ENCODE measurements at places on chromosomes 2 and 18. TPM values are rescaled to one million over a fixed set of nuclear protein-coding genes. Genes with fewer than 3 reads are reported as not detected.

Gene SH3YL1
- polyA plus RNA-seq: 119 TPM

Gene EML6
- polyA plus RNA-seq: 6.0 TPM

Gene WDR12
- 90.8 TPM for polyA plus RNA-seq

Gene REEP1
- 36.9 TPM for polyA plus RNA-seq

Gene SERPINB10
- polyA plus RNA-seq: not detected

Gene UCN
- 3.4 TPM for polyA plus RNA-seq

Gene MBP
- 28.8 TPM for polyA plus RNA-seq

Gene ONECUT2
- 16.1 TPM for polyA plus RNA-seq

Gene ABCB11
- 5.3 TPM for polyA plus RNA-seq

Gene OSR1
- 17.7 TPM for polyA plus RNA-seq

All from large intestine (tissue), 12 donors.